ENCODE measurements at places on chromosomes 1 and 21. TPM values are rescaled to one million over a fixed set of nuclear protein-coding genes. Genes with fewer than 3 reads are reported as not detected.

Gene LYPD8
- total RNA-seq: not detected

Gene TMEM125
- total RNA-seq: 0.10 TPM

Gene PLA2G2A
- total RNA-seq: not detected

Gene HFM1
- 0.10 TPM for total RNA-seq

Gene TPTE
- total RNA-seq: not detected

Gene DYNLT5
- total RNA-seq: 0.10 TPM

Gene SPRR4
- total RNA-seq: not detected

Gene OR14K1
- total RNA-seq: not detected

Gene PBX1
- 4.2 TPM for total RNA-seq

Gene DMBX1
- not detected for total RNA-seq

Gene DFFB
- total RNA-seq: 4.2 TPM

Measured in mononuclear cell (primary cell).